NK-92 treated with Interleukin-12 subunit alpha and Interleukin-12 subunit beta, amount 100 ng/mL, for 24 hours (cell line): ENCODE measurements at places on chromosomes 5 and 9.

GRCh38 chr5:150904479-150905311 is at the start of gene ZNF300:
Gene ZNF300, minus strand, starts transcription at chr5:150904980. Its CDS starts 1,825 bp downstream, at chr5:150903155.
- DNase-seq: no peak

GRCh38 chr5:56615361-56616153 is 199.8 kb upstream of the MAP3K1 start:
- no peak for DNase-seq

GRCh38 chr9:37026113-37026930 is 7.7 kb downstream of the PAX5 start:
- no peak for DNase-seq

- DNase-seq: no peak
These were observed 26.3 kb downstream of the STC2 start for GRCh38 chr5:173301695-173302545.

GRCh38 chr9:109198736-109199382 is 31.8 kb upstream of the FRRS1L start:
- DNase-seq: no peak
